ENCODE measurements at places on chromosomes 12 and 14. TPM values are rescaled to one million over a fixed set of nuclear protein-coding genes. Genes with fewer than 3 reads are reported as not detected.

- no peak overlapping the region for H3K4me3 ChIP-seq
- no peaks in the 10 kb centered on the region for H3K36me3 ChIP-seq
- DNase-seq = no peak
- peaks cover 4% of the 10 kb centered on the region for H3K4me1 ChIP-seq
Observed at GRCh38 chr12:95337146-95337545, 119.5 kb downstream of the VEZT start.

- H3K36me3 ChIP-seq = no peaks in the 10 kb centered on the region
- no peak overlapping the region for H3K27ac ChIP-seq
- no peaks in the 10 kb centered on the region for H3K4me1 ChIP-seq
Observed at GRCh38 chr12:119374635-119375034, 40.1 kb downstream of the CCDC60 start.

- DNase-seq = no peak
- no peak overlapping the region for H3K4me3 ChIP-seq
- no peaks in the 10 kb centered on the region for H3K27me3 ChIP-seq
- H3K36me3 ChIP-seq = no peaks in the 10 kb centered on the region
- no peak overlapping the region for H3K27ac ChIP-seq
- no peaks in the 10 kb centered on the region for H3K4me1 ChIP-seq
Observed at GRCh38 chr12:131209082-131210070, 255.7 kb downstream of the ADGRD1 start.

GRCh38 chr12:85519163-85519562 lies 239.1 kb downstream of the ALX1 start:
- no peak overlapping the region for H3K4me3 ChIP-seq
- H3K27ac ChIP-seq = no peak overlapping the region
- no peaks in the 10 kb centered on the region for H3K36me3 ChIP-seq
- H3K4me1 ChIP-seq = no peaks in the 10 kb centered on the region

DNA sequence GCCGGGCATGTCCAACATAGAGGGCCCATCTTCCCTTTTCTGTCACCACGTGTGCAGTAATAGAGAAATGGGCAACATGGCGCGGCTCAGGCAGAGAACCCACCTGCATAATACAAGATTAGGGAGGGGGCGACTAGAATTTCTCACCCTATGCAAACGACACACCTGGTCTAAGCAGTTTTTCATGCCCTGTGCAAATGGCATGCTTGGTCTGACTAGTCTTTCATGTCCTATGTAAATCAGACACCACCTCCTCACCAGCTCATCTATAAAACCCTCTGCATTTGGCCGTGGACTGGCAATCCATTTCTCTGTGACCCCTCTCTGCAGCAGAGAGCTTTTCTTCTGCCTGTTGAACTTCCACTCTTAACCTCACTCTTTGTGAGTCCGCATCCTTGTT lies 180.2 kb upstream of the PZP start:
- no peaks in the 10 kb centered on the region for H3K27me3 ChIP-seq
- H3K27ac ChIP-seq = no peak overlapping the region
- no peaks in the 10 kb centered on the region for H3K4me1 ChIP-seq

- no peaks in the 10 kb centered on the region for H3K27me3 ChIP-seq
- DNase-seq = no peak
- H3K36me3 ChIP-seq = no peaks in the 10 kb centered on the region
- H3K4me1 ChIP-seq = no peaks in the 10 kb centered on the region
- no peak overlapping the region for H3K4me3 ChIP-seq
Observed at GRCh38 chr12:1034751-1035457, 43.9 kb downstream of the ERC1 start.

DNA sequence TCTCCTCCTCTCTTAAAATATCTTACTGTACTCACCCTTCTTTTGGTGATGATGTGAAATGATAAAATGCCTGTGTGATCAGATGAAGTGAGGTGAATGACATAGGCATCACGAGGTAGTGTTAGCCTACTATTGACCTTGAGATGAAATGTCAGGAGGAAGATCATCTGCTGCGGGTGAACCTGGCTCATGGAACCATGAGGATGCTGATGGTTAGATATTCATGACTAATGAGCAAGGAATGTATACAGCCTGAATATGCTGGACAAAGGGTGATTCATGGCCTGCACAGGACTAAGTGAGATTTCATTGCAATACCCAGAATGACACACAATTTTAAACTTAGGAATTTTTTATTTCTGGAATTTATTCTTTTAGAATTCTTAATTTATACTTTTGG lies 89.6 kb downstream of the DAAM1 start:
- no peaks in the 10 kb centered on the region for H3K36me3 ChIP-seq
- DNase-seq = peak; percentile 80
- no peaks in the 10 kb centered on the region for H3K27me3 ChIP-seq
- H3K4me1 ChIP-seq = peaks cover 11% of the 10 kb centered on the region
- H3K4me3 ChIP-seq = no peak overlapping the region
- peak overlapping the region; percentile 70 for H3K27ac ChIP-seq

DNA sequence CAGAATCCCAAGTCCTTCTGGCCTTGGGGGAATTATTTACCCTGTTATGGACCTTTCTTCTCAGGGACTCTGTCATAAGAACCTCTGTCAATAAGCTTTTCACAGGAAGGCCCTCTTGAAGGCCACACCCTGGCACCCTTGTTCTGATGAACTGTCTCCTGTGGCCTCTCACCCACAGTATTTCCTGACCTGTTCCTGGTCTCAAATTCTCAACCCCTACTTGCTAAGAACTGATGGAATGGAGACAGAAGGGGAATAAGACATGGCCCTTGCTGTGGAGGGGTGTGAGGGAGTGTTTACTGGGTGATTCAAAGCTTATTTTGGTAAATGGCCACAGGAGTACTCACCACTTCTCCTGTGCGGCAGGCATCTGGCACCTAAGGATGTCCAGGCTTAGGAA lies 1082.9 kb downstream of the BCL11B start:
- H3K27ac ChIP-seq = no peak overlapping the region
- no peaks in the 10 kb centered on the region for H3K36me3 ChIP-seq
- no peaks in the 10 kb centered on the region for H3K27me3 ChIP-seq
- DNase-seq = no peak
- no peak overlapping the region for H3K4me3 ChIP-seq
- no peaks in the 10 kb centered on the region for H3K4me1 ChIP-seq

GRCh38 chr14:66216763-66217162 lies 269.4 kb upstream of the CCDC196 start:
- no peaks in the 10 kb centered on the region for H3K36me3 ChIP-seq
- DNase-seq = no peak
- no peak overlapping the region for H3K4me3 ChIP-seq
- no peak overlapping the region for H3K27ac ChIP-seq

DNA sequence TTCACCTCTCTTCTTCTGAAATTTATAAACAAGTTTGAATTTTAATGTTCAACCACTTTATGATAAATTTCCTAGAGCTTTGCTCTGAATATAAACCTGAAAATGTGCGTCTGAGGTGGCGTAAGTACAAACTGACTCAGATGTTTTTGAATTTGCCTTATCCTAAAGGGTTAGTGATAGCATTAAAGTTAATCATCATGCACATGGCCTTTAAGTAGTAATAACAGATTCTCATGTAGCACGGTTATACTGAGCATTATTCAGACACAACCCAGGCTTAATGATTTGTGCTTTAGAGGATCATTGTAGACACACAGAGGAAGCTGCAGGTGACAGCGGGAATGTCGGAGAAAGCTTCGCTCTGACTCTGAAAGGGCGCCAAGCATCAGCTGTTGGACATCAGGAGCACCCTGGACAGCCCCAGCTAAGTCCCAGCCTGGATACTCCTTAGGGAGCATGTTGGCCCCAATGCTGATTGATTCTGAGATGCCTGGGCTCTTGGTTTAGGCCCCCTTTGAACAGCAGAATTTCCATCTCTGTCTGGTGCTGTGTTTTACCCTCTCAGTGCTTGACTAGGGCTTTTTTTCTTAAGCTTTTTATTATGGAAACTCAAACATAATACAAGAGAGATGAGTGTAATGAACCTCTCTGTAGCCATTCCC lies 91.1 kb downstream of the PLXNC1 start:
- H3K27ac ChIP-seq = no peak overlapping the region
- peaks cover 39% of the 10 kb centered on the region for H3K27me3 ChIP-seq
- H3K36me3 ChIP-seq = no peaks in the 10 kb centered on the region
- no peak for DNase-seq

DNA sequence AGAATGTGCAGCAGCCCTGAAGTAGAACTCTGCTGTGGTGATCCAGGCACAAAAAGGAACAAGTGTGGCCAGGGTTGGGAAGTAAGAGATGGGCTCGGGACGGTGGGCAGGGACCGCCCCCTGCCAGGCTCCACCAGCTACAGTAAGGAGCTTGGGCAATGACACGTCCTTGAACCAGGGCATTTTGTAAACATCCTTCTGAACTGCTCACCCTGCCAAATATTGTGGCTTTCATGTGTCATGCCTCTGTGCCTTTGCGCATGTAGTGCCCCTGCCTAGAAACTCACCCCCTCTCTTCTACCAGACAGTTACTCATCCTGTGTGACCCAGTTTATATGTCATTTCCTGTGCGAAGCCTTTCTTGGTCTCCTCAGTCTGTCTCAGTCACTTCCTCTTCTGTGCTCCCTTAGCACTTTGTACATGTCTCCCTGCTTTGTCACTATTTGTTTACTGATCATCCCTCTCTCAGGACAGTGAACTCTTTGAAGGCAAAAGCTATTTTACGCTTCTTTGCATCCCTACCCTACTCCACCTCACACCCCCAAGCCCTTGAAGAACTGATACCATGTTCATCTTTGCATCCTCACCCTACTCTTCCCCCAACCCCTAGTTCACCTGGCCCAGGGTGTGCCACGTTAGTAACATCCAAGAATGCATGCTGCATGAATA lies 108.9 kb upstream of the PLEKHG7 start:
- H3K27me3 ChIP-seq = no peaks in the 10 kb centered on the region
- DNase-seq = peak; percentile 61
- no peaks in the 10 kb centered on the region for H3K36me3 ChIP-seq
- H3K27ac ChIP-seq = no peak overlapping the region

DNA sequence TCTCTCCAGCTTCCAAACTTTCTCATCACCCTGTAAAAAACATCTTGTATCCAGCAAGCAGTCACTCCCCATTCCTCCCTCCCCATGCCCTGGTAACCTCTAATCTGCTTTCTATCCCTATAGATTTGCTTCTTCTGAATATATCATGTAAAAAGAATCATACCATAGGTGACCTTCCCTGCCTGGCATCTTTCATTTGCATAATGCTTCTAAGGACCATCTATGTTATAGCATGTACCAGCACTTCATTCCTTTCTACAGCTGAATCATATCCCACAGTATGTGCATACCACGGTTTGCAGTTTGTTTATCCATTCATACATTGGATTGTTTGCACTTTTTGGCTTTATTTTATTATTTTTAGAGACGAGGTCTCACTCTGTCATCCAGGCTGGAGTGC lies 22.9 kb upstream of the VPS37B start:
- no peaks in the 10 kb centered on the region for H3K27me3 ChIP-seq
- peak overlapping the region; percentile 77 for H3K27ac ChIP-seq
- H3K4me3 ChIP-seq = no peak overlapping the region
- H3K36me3 ChIP-seq = no peaks in the 10 kb centered on the region

- no peaks in the 10 kb centered on the region for H3K4me1 ChIP-seq
- H3K27me3 ChIP-seq = no peaks in the 10 kb centered on the region
- no peak for DNase-seq
- H3K27ac ChIP-seq = no peak overlapping the region
- no peaks in the 10 kb centered on the region for H3K36me3 ChIP-seq
- H3K4me3 ChIP-seq = no peak overlapping the region
Observed at GRCh38 chr12:104469066-104469465, 12.3 kb downstream of the CHST11 start.

ACSS3 gene
- total RNA-seq = 0.10 TPM

SCN8A gene
- total RNA-seq = 8.6 TPM

KRT6C gene
- not detected for total RNA-seq

CERS5 gene
- 50.5 TPM for total RNA-seq

ASPG gene
- not detected for total RNA-seq

KRT75 gene
- total RNA-seq = 0.15 TPM

PMCH gene
- not detected for total RNA-seq

FOXN4 gene
- total RNA-seq = 0.08 TPM

TROAP gene
- total RNA-seq = 50.0 TPM

FOXG1 gene
- not detected for total RNA-seq

RHEBL1 gene
- 4.7 TPM for total RNA-seq

Data from Panc1 (cell line).